ENCODE measurements at places on chromosomes 1 and 21.

DNA sequence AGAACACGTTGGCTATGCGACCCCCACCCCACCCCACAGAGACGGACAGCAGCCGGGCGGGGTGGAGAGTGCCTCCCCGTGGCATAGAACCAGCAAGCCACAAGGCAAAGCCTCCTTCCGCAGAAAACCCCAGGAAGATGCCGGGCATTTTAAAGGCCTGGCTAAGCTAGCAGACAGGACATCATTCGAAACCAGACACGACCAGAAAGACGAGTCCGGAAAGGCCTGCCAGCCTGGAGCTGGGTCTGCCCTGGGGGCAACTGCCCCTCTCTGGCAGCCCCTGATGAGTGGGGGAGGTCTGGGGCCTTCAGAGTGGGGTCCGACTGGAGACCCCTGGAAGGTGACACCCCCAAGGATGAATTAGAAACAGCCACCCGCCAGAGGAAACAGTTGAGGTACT is 8.5 kb downstream of the FTCD start:
- no peak for DNase-seq

- no peak for DNase-seq
Measured at GRCh38 chr1:245183429-245183828, 28.6 kb downstream of the KIF26B start.

DNA sequence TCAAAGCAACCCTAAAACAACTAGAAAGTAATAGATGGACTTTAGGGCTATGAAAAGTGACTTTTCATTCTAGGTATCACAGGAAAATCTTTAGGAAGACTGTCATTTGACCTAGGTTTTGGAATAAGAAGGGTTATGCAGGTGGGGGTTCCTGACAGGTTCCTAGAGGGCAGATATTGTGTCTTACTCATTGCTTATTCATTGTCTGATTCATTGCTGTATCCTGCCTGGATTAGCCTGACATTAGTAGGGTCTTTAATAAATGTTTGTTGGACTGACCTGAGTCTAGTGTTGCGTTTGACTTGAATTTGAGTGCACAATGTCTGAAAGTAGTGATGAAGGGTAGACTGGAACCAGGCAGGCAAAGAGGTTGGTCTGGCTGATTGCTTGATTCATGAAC is 6.0 kb downstream of the FNBP1L start:
- no peak for DNase-seq

DNA sequence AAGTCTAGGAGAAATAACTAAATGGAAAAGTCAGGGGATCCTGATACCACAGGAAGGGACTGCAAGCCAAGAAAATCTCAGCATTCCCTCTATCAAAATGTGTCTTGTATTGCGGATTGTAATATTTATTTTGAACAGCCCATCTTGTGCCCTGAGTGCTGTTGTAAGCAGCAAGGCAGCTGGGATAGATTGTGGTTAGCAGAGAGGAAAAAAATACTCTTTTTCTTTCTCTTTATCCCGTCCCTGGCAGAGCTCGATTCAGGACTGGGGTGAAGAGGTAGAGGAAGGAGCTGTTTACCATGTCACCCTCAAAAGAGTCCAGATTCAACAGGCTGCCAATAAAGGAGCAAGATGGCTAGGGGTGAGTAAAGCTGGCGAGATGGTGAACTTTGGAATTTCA is 1.2 kb downstream of the RGL1 start:
- no peak for DNase-seq

DNA sequence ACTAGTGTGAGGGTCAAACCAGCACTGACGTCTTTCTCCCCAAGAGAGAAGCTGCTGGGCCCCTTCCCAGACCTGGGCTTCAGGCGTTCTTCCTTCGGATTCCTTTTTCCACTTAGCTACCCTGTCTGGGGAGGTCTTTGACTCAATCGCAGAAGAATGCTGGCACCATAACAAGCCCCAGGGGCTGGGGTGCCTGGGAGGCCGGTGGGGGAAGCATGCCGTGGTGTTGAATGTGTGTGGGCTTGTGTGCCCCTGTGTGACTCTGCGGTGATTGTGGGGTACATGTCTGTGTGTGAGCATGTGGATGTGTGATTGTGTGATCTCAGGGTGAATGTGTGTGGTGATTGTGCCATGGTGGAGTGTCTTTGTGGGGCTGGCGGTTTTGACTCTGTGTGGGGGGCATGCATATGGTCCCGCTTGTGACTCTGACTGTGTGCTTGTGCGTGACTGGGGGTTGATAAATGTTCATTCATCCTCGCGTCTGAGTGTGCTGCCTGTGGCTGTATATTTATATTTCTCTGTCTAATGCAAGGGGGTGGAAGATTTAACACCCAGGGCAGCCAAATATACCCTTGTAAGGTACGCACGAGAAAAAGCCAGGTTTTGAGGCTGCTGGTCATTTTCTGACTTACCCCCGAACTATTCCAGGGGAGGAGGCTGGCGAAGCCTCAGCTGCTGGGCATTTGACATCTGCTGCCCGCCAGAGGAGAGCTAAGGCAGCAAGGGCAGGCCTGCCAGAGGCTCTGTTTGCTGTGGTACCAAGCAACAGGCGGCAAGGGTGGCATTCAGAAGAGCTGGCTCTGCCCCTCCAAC is 1.1 kb upstream of the SYNC start:
- DNase-seq: no peak

- DNase-seq: no peak
Measured at GRCh38 chr1:44677201-44677766, 2.8 kb downstream of the ARMH1 start.

DNA sequence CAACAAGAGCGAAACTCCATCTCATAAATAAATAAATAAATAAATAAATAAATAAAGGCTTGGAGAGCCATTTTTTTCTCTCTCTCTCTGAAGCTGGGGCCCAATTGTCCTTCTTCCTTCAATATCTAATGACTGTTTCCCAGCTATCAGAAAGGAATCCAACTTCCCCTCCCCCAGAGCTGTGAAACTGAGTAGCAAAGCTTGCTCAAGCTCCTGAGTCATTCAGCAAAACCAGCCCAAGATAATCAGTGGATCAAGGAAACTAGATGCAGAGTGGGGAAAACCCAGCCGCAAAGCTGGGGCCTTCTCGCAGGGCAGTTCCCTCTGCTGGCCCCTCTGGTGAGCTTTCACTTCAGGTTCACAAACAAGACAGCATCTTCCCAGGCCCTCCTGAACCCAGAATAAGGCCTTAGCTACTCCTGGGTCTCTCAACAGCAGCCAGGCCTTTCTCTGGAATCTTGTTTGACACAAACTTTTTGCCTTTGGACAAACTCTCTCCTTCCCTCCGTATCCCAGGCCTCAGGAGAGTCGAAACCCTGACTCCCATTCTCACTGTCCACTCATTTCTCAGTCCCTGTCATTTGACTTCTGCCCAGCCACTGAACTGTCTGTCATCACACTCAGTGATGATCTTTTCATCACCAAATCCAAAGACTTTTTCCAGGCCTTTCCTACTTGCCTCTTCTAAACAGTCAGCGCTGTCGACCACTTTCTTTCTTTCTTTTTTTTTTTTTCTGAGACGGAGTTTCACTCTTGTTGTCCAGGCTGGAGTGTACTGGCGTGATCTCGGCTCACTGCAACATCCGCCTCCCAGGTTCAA is 18.0 kb upstream of the PTP4A2 start:
- DNase-seq: peak; percentile 89

- DNase-seq: no peak
Measured at GRCh38 chr21:36733857-36734256, 34.9 kb downstream of the SIM2 start.

- DNase-seq: no peak
Measured at GRCh38 chr1:108828074-108828961, 28.6 kb downstream of the AKNAD1 start.

GRCh38 chr1:86701731-86702130 is 2.6 kb upstream of the SH3GLB1 start:
- no peak for DNase-seq

DNA sequence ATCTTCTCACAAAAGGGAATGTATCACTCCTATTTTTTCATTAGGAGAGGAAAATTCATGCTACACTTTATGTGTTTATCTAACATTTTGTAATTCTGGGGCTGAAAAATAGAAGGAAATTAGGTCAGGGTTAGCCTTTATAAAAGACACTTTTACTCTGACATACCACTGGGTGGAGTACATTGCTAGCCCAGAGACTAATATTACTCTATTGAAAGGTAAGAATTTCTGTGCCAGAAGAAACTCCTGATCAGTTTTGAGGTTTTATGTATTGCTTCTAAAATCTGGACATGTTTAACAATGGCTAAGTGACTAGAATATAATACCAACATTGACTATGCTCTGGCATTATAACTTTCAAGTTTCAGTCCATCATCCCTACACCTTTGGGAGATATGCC is 724.6 kb downstream of the USP25 start:
- no peak for DNase-seq

GRCh38 chr1:177413982-177414596 is 243.3 kb downstream of the BRINP2 start:
- no peak for DNase-seq

DNA sequence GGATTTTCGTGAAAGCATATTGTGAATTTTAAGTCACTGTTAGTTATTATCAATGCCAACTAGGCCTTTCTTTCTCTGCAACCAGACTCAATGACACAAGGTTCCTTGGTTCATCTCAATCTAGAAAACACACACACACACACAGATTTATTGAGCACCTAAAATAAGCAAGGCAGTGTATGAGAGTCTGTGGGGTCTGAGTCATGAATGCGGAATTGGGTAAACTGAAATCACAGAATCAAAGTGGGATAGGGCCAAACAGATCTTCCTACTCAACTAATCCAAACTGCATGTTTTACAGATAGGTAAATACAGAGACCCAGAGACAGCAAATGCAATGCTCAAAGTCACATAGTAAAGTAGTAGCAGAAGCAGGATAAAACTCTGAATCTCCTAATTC is 48.5 kb upstream of the NRDC start:
- DNase-seq: no peak

GRCh38 chr1:226223786-226224244 is 351 bp downstream of the MIXL1 start:
- no peak for DNase-seq

- peak; percentile 22 for DNase-seq
Measured at GRCh38 chr1:187689129-187689528, 860.4 kb downstream of the PLA2G4A start.

DNA sequence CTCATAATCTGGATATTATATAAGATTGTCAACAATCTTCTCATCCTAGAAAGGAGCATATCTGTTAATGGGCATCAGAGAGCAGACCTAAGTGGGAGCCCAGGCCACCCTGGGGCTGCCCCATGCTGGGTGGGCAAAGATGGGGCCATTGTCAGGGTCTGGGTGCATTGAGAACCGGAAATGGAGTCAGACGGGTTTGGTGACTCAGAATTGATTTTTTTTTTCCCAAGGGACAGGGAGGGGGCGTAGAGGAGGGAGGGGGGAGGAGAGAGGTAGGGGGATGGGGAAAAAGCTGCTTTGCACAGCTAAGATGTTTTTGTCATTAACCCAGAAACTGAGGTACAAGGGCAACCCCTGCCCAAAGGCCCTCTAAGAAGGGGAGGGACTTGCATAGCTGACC is 1.3 kb downstream of the ATXN7L2 start:
- no peak for DNase-seq

- DNase-seq: no peak
Measured at GRCh38 chr1:242623119-242623518, 98.6 kb upstream of the PLD5 start.

GRCh38 chr1:179870870-179871269 is 6.7 kb downstream of the TOR1AIP2 start:
- no peak for DNase-seq

DNA sequence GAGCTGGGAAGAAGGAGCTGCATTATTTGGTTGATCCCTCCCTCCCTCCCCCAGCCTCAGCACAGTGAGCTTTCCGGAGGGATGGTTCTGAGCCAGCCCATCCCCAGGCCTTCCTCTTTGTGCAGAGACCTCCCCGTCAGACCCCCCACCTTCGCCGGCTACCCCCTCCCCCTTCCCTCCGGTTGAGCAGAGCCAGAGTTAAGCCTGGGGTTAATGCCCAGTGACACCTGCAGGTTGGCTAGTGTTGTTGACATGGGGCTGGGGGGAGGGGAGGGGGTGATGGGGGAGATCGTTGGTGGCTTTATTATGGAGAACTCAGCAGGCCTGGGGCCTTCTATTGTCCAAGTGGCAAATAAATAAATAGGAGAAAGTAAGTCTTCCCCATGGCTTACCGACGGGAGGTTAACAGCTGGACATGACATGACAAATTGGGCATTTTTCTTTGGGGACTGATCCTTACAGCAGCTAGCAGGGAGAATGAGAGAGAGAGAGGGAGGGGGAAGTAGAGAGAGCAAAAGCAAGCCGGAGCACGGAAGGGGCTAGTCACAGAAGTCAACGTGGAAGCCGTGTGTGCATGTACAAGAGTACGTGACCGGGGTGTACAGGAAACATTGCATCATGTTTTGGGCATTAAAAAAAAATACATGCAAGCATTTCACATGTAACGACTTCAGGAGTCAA is 131.1 kb downstream of the TMEM53 start:
- no peak for DNase-seq

DNA sequence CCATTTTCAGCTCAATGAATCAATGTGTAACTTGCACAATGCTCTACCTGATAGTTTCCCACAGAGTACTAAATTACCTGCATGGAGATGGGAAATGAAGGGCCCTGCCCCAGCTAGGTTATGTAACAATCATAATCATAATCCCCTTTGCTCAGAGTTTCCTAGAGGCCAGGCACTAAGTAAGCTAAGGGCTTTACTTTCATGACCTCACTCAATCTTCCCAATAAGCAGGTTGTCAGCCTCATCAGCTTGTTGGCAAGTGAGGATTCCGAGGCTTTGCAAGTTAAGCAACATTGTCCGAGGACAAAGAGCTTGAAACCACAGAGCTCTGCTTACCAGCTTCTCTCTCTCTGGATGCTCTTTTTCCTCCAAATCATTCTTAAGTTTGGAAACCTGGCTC is 64.1 kb upstream of the NTPCR start:
- no peak for DNase-seq

DNA sequence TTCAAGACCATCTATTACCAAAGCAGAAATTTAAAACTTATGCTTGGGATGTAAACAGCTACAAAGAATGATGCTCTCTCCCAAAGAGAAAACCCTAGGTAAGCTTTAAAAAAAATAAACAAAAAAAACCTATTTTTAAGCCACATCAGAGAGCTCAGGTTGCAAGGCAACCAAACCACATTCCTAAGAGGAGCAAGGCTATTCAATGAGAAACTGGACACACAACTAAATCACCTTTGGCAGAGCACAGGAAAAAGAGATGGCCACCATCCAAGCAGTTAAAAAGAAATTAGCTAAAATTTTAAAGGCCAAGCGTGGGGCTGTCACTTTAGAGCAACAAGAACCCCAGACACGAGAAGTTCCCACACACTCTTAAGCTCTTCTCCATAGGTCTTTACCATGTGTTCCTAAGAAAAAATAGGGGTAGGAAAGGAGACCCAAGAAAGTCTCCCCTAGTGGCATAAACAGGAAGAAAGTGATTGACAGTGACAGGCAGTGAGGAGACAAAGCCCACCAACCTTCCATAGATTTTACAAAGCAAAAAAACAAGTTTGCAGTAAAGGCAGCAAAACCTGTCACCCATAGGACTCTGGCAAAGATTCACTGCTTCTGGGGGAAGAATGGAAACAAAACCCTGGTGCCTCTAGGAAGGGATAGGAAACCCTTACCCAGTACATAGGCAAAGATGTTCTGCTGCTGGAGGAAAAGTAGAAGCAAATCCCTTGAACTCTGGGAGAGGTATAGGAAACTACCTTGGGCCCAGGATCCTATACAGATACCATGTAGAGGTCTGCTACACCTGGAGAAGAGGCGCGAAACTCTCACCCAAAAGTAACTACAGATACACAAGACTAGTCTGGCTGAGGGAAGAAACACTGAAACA is 68.5 kb downstream of the FOXJ3 start:
- DNase-seq: no peak

- no peak for DNase-seq
Measured at GRCh38 chr1:81366173-81366572, 434.6 kb upstream of the ADGRL2 start.
